ENCODE measurements at places on chromosomes 3 and 15. TPM values are rescaled to one million over a fixed set of nuclear protein-coding genes. Genes with fewer than 3 reads are reported as not detected.

ITIH1 gene
- not detected for total RNA-seq

SLCO3A1 gene
- 14.3 TPM for total RNA-seq

PLD1 gene
- 46.6 TPM for total RNA-seq

GOLGA8T gene
- total RNA-seq: not detected

CLEC3B gene
- total RNA-seq: 24.0 TPM

NPAP1 gene
- 0.06 TPM for total RNA-seq

IQCF5 gene
- total RNA-seq: not detected

KLF13 gene
- 72.4 TPM for total RNA-seq

DPPA2 gene
- total RNA-seq: not detected

ENTPD3 gene
- 1.7 TPM for total RNA-seq

Data from mucosa of descending colon (tissue), 3 donors.